Activated CD8-positive, alpha-beta T cell treated with anti-CD3 and anti-CD28 coated beads, Interleukin-2, amount 10 ng/mL, durations not matched to agents 7 days and 5 days (primary cell): ENCODE measurements at places on chromosomes 4 and X. TPM values are rescaled to one million over a fixed set of nuclear protein-coding genes. Genes with fewer than 3 reads are reported as not detected.

DNA sequence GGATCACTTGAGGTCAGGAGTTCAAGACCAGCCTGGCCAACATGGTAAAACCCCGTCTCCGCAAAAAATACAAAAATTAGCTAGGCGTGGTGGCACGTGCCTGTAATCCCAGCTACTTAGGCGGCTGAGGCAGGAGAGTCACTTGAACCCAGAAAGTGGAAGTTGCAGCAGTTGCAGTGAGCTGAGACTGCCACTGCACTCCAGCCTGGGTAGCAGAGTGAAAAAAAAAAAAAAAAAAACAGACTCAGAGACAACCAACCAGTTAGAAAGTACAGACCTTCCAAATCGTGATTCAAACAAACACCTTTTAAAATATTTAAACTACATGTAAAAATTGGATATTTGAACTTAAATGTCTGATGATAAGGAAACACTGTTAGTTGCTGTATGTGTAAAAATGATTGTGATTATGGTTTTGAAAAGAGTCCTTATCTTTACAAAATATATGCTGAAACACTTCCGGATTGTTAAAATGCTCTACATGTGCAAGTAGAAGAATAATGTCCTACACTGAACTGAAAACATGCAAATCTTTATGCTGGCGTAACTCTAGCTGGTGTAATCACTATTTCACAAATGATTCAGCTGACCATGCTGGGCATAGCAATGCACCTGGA, 37.8 kb downstream of the SH3KBP1 start:
- peaks cover 14% of the 10 kb centered on the region for H3K36me3 ChIP-seq
- H3K27me3 ChIP-seq = no peaks in the 10 kb centered on the region
- no peak overlapping the region for H3K4me3 ChIP-seq
- H3K27ac ChIP-seq = no peak overlapping the region
- no peak for DNase-seq
- H3K4me1 ChIP-seq = peaks cover 40% of the 10 kb centered on the region

GRCh38 chrX:340641-341423, 22.2 kb upstream of the GTPBP6 start:
- no peaks in the 10 kb centered on the region for H3K27me3 ChIP-seq
- peaks cover 47% of the 10 kb centered on the region for H3K36me3 ChIP-seq
- H3K4me1 ChIP-seq = no peaks in the 10 kb centered on the region
- DNase-seq = no peak
- no peak overlapping the region for H3K4me3 ChIP-seq

DNA sequence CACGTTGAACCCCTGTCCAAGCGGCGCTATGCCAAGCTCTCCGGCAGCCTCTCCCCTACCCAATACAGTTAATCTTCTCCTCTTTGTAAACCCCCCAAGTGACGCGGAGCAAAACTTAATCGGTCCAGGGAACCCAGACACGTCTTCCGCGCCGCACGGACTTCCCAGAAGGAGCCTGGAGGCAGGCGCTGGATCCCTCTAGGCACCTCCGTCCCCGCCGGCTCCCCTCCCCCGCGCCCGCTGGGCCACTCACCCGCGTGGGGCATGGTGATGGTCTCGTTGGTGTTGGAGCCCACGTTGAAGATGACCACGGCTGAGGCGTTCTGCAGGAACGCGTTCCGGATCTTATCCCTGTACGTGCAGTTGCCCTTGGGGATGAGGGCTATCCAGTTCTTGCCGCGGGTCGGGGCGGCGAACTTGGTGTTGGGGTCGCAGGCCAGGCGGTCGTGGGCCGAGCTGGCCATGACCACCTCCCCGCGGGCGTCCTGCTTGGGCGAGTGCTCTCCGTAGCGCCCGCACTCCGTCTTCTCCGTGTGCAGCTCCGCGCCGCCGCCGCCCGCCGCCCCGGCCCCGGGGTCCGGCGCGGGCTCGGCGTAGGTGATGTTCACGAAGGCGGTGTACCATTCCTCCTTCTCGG, 1.1 kb downstream of the RNF150 start:
- peaks cover 68% of the 10 kb centered on the region for H3K27me3 ChIP-seq
- DNase-seq = no peak
- H3K36me3 ChIP-seq = no peaks in the 10 kb centered on the region
- peaks cover 10% of the 10 kb centered on the region for H3K4me1 ChIP-seq

DNA sequence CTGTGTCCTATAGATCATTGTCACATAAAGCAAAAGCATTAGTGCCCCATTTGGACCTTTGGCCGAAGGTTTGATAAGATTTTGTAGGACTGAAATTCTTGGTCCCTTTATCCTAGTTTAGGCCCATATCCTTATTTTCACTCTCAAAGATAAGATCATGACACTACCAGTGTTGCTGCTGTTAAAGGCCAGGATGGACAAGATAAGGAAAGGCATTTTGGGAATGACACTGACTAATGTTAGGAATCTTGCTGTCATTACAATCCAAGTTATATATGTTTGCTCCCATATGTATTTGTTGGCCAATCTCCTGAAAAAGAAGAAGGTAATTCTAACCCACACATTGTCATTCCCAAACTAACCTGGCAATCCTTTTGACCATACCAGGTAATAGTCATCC, 101.3 kb upstream of the VAMP7 start:
- no peak overlapping the region for H3K4me3 ChIP-seq
- H3K36me3 ChIP-seq = no peaks in the 10 kb centered on the region
- DNase-seq = no peak
- no peaks in the 10 kb centered on the region for H3K4me1 ChIP-seq
- no peaks in the 10 kb centered on the region for H3K27me3 ChIP-seq

- no peak for DNase-seq
- peaks cover 31% of the 10 kb centered on the region for H3K27me3 ChIP-seq
- no peaks in the 10 kb centered on the region for H3K36me3 ChIP-seq
- H3K27ac ChIP-seq = no peak overlapping the region
- H3K4me1 ChIP-seq = peaks cover 22% of the 10 kb centered on the region
Observed at GRCh38 chrX:54411732-54412131, 28.5 kb upstream of the TSR2 start.

- no peaks in the 10 kb centered on the region for H3K27me3 ChIP-seq
- peaks cover 3% of the 10 kb centered on the region for H3K4me1 ChIP-seq
- DNase-seq = no peak
- peaks cover 13% of the 10 kb centered on the region for H3K36me3 ChIP-seq
Observed at GRCh38 chrX:134481339-134481738, 21.4 kb downstream of the HPRT1 start.

DNA sequence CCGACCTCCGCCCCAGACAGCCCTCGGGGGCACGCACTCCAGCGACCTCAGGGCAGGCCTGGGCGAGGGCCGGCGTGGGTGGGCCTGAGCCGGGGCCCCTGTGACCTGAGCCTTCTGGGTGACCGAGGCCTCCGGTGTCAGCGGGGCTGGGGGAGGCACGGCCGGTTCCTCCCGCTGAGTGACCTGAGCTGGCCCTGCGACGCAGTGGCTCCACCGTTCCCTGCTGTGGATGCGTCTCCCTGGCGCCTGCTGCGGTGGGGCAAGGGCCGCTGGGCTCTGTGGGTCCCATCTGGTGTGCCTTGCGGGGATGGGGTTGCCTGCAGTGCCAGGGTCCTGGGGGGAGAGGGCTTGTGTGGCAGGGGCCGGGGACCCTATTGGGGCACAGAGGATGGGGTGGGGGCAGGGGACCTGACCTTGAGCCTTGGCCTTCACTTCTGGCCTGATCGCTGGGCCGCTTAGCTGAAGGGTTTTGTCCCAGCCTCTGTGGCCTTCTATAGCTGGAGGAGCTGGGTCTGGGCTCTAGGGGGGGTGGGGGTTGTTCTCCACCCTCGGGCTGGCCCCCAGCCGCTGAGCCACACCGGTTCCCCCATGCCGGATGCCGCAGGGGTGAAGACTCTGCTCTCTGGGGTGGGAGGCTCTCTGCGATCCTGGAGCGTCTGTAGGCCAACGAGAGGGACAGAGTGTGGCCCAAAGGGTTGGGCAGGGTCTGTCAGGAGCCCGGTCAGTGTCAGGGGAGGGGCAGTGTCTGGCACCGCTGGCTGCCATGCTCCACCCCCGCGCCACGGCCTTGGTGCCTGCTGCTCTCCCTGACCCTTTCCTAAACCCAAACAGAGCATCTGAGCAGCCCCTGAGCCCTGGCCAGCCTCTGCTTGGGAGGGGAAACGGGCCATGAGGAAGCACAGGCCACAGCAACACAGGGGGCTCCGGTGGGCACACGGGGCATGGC, 2.3 kb downstream of the NAT8L start:
- DNase-seq = no peak
- peaks cover 2% of the 10 kb centered on the region for H3K4me1 ChIP-seq
- no peak overlapping the region for H3K27ac ChIP-seq
- no peak overlapping the region for H3K4me3 ChIP-seq

DNA sequence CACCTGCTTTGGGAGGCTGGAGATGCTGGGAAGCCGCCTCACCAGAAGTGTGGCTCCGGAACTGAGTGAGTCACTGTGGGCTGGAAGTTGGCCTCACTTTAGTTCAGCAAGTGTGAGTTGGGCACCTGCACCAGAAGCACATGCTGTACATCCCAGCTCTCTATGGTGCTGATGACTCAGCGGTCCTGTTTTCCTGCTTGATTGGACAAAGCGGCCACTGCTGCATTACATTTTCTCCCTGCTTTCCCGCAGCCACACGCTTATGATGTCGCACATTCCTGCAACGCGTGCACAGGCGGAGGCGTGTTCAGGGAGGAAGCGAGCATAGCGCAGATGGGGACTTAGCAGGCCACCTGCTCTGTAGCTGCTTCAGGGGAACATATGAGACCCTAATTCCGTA, 26.7 kb upstream of the CLDN34 start:
- peaks cover 25% of the 10 kb centered on the region for H3K4me1 ChIP-seq
- no peaks in the 10 kb centered on the region for H3K36me3 ChIP-seq
- no peak overlapping the region for H3K27ac ChIP-seq
- peaks cover 13% of the 10 kb centered on the region for H3K27me3 ChIP-seq
- no peak for DNase-seq
- H3K4me3 ChIP-seq = no peak overlapping the region

DNA sequence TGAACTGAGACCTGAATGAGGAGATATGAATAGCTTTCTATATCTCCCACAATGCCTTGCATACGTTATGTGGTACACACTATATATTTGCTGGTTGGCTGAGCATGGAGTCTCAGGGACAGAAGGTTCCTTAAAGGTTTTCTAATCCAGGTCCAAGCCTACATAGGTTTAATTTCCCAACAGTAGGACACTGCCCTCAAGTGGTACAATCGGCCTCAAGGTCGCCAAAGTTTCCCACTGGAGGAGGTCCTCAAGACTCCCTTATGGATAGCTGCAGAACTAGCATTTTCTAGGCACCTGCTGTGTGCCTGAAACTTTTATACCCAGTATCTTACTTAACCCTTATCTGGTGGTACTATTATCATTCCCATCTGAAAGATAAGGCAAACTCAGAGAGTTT, 21.0 kb upstream of the EFNB1 start:
- H3K27me3 ChIP-seq = peaks cover 10% of the 10 kb centered on the region
- no peak overlapping the region for H3K4me3 ChIP-seq
- DNase-seq = no peak
- H3K27ac ChIP-seq = no peak overlapping the region
- no peaks in the 10 kb centered on the region for H3K4me1 ChIP-seq

IL2RG gene
- 351 TPM for total RNA-seq

NMU gene
- total RNA-seq = not detected
